ENCODE measurements at places on chromosomes 3 and 15.

DNA sequence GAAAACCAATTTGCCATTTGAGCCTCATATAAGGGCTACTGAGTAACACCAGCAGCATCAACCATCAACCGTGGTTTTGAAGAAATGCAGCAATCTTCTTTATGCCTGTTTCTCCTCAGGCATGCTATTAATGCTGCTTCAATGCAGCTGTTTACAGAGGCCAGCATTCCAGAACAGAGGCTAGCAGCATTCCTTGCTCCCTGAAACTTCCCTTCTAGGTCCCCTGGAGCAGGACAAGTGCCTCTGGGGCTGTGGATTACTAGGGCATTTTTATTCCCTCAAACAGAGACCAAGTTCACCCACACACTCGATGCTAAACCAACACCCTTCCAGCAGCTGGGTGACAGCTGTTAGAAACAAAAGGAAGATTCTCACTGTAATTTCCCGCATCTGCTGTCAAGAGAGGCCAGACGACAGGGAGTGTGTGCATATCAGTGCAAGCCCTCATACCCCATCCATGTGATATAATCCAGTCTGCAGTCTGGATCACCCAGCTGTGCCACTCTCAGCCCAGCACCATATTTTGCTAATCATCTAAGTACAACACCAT, 57.5 kb downstream of the HOMER2 start:
- DNase-seq = no peak

GRCh38 chr3:123026565-123027291, 835 bp downstream of the SEMA5B start:
- DNase-seq = peak; percentile 31

GRCh38 chr15:65287520-65287855, 805 bp upstream of the PARP16 start:
- DNase-seq = no peak

DNA sequence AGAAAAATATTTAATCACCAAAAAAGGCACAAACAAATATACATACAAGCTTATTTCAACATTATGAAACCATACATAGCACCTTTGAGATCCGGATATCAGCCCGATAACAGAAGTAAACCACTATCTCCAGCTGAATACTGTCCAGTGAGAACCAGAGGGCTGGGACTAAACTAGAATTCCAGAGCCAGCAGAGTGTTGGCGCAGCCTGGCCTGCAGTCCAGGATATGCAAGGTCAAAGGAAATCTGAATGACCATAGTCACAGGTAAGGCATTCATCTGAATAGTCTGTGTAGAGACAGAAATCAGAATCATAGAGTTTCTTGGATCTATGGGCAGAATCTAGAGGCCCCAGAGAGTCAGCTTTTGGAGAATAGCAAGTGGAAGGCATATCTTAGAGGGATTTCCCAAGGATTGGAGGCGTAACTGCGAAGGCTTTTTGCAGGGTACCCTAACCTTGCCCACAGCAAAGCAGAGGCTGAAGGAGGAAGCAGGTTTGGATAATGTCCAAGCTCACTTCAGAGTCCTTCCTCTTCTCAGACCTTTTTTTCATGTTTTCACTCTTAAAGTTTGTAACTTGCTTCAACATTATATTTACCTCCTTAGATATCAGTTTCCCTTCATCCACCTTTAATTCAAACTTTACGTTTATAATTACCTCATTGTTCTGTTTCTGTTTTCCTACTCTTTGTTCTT, 32.5 kb upstream of the TP63 start:
- no peak for DNase-seq

DNA sequence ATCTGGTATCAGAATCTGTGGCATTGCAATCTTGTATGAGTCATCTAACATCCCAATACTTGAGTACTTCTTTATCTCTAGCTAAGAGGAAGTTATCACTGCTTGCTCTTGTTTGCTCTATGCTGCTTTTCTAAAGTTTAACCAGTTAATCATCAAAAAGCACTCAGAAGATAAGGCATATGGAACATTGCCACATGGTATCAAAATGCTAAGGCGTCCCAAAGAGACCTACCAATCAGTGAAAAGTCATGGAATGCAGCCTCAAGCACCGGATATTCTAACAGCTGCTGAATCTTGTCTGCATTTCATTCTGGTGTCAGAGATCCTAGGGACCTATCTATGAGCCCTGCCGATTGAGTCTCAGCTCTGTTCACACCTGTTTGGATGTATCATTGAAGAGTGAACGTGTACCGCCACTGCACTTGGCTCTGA, 192.8 kb downstream of the ARPP21 start:
- DNase-seq = no peak

DNA sequence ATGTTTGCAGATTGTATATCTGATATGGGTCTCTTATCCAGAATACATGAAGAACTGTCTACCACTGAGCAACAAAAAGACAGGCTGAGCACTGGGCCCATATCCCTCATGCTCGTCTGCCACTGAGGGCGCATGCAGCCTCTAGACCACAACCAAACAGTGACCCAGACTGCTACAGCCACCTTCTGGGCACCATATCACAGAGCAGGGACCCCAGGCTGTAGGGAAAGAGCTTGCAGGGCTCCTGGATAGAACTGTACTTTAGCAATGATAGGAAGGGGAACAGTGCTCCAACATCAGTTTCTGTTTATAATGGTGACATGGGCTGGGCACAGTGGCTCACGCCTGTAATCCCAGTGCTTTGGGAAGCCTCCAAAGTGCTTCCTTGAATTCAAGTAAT, 40.2 kb upstream of the TMEM87A start:
- DNase-seq = no peak

DNA sequence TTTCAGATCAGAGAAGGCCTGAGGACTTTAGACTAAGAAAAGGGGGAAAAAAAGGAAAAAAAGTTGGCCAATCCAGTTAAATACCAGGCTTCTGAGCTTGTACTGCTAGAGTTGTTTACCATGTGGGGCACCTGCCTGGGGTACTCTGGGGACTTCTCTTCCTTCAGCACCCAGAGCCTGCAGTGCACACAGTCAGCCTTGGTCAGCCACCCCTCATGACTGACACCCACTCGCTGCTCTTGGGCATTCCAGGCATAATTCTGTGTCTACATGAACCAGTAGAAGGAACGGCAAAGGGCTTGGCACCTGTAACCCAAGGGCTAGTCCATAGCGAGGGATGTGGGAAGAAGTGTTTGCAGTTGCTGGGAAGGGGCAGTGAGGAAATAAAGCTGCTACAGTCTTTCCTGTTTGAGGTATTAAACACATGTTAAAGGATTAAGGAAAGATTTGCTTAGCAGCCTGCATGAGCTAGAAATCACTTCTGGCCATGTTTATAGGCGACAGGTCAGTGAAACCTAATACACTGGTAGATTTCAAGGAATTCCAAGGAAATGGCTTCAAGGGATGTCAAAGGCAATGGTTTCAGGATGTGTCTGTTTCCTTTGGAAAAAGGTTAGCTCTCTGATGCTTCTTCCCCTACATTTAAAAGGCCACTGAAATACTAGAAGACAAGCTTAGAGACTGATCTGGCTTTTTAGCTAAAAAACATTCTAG, 232.5 kb downstream of the CHST2 start:
- no peak for DNase-seq

- DNase-seq = no peak
These were observed 37.5 kb downstream of the ARHGAP31 start for GRCh38 chr3:119331661-119332060.

- no peak for DNase-seq
These were observed 24.8 kb downstream of the LNP1 start for GRCh38 chr3:100426067-100426682.

DNA sequence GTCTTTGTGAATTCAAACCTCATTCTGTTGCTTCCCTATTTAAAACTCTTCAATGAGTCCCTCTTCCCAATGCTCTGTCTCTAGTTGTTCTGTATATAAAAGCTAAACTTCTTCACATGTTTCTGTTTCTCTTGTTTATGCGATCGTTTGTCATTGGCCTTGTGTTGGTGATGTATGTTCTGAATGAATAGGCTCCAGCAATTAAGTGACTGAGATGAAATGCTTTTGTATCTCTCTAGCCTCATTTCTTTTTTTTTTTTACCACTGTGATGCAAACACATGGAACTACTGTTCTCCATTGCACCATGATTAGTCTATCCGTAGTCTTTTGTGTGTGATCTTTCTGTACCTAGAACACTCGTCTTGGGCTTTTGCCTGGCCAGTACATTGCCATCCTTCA, 380.5 kb upstream of the TPRG1 start:
- DNase-seq = no peak

DNA sequence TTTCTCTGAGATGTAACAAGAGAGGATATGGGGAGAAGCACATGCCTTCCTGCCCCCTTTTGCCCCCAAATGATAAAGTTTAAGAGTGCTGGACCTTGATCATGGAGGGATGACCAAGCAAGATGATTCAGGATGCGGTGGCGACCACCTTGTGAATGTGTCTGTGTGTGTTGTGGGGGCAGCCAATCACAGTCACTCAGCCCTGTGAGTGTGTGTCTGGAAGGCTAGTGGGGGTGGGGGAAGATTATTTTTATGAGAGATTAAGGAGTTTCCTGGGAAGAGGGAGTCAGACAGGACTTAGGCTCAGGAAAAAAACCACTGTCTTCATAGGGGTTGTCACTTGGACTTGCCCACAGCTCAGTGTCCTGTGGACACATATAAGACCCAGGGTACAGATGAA, 57.8 kb upstream of the KY start:
- DNase-seq = no peak

GRCh38 chr15:99708563-99708962, 24.7 kb downstream of the LYSMD4 start:
- no peak for DNase-seq

GRCh38 chr15:63612300-63612699, 15.1 kb downstream of the FBXL22 start:
- no peak for DNase-seq

DNA sequence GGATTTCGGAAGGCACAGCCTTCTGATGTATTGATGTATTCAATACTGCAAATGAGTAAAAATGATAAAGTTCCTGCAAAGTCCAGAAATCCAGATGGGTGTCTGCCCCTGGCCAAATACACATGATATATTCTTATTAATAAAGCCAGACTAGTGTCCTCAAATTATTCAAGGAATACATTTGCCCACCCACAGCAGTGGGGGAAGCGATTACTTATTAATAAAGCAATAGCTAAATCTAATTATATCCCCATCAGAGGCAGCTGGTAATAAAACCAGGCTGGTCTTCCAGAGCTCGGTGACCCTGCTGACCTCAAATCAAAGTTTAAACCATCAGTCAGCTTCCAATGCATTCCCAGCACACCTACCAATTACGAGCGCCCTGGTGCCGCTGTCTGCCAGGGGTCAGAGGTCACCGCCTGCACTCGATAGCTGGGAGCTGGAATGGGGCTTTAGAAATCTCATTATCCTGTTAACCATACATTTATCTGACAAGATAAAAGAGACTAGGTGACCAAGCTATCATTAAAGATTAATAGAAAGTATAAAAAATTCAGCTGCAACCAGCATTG, 330.3 kb downstream of the UACA start:
- no peak for DNase-seq

GRCh38 chr15:39888243-39888642, 31.8 kb downstream of the GPR176 start:
- DNase-seq = no peak

DNA sequence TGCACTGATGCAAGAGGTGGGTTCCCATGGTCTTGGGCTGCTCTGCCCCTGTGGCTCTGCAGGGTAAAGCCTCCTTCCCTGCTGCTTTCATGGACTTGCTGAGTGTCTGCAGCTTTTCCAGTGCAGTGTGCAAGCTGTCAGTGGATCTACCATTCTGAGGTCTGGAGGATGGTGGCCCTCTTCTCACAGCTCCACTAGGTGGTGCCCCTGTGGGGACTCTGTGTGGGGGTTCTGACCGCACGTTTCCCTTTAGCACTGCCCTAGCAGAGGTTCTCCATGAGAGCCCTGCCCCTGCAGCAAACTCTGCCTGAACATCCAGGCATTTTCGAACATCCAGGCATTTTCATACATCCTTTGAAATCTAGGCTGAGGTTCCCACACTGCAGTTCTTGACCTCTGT, 329.8 kb upstream of the NAALADL2 start:
- no peak for DNase-seq

GRCh38 chr3:78221796-78222195, 1181.9 kb downstream of the ROBO2 start:
- no peak for DNase-seq

GRCh38 chr3:55486101-55486856, 827 bp downstream of the WNT5A start:
- no peak for DNase-seq

DNA sequence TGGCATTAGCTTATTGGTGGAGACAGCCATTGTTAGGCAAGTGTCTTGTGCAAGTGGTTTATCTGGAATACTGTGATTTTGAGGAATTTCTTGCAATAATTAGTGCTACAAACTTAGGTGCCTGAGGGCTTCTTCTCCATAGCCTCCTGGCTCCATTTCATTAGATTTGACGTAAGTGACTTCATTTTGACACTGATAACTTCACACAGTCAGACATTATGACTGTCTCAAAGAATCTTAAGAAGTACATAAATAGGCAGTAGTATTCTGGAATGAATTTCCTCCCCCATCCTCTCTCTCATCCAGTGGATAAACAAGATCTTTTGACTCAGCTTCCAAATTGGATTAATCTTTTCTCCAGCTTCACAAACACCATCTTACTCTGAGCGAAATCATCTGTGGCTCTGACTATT, 19.0 kb downstream of the ARL14 start:
- DNase-seq = no peak

DNA sequence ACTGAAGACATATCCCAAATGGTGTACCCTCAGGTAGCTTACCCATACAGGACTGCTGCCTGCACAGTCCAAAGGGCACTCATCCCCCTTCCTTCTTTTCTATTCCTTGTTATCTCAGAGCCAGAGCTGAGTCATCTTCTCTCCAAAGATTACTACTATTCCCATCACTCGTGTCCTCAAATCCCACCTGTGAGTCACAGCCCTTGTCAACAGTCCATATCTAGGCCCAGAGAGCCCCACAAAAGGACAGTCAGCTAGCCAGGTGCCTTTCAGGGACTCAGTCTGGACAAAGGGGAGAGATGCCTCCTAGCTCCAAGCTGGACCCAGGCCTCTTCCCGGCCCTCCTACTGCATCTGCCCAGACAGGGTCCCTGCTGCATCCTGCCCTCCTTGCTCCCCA, 11.0 kb downstream of the PARP16 start:
- DNase-seq = no peak

DNA sequence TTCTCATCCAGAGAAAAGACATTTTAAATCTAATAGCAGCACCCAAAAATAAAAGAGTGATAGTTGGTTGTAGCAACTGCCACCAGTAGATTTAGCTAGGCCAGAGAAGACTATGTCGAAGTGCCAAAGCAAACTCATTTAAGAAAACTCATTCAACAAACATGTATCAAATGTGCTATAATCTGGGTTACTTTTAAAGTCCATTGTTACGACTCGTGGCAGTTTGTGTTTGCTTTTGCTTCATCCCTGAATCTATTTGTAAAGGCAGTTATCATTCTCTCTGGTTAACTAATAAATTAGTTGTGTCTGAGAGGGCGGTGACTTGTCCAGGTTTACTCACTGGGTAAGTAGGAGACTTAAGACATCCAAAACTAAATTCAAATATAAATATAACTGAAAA, 159.4 kb downstream of the ZIC4 start:
- no peak for DNase-seq

GRCh38 chr15:70453766-70454165, 309.6 kb downstream of the UACA start:
- DNase-seq = no peak

- no peak for DNase-seq
These were observed 1489.2 kb upstream of the GBE1 start for GRCh38 chr3:83250613-83251012.

GRCh38 chr3:36903119-36903882, 41.6 kb downstream of the TRANK1 start:
- DNase-seq = no peak

- no peak for DNase-seq
These were observed 26.0 kb downstream of the MAGI1 start for GRCh38 chr3:66012711-66013110.

- DNase-seq = no peak
These were observed 6.9 kb downstream of the FAIM start for GRCh38 chr3:138615462-138615861.

Data from activated T-cell treated with anti-CD3 and anti-CD28 coated beads, Interleukin-2, amount 50 U/mL, for 48 hours (primary cell).